LHCN-M2 (cell line): ENCODE measurements at places on chromosomes 6 and 20. TPM values are rescaled to one million over a fixed set of nuclear protein-coding genes. Genes with fewer than 3 reads are reported as not detected.

The CRISP2 gene
- not detected in 2 replicates for total RNA-seq

The CBLN4 gene
- total RNA-seq = not detected in 2 replicates

The HLA-DQB2 gene
- not detected in 2 replicates for total RNA-seq

DNA sequence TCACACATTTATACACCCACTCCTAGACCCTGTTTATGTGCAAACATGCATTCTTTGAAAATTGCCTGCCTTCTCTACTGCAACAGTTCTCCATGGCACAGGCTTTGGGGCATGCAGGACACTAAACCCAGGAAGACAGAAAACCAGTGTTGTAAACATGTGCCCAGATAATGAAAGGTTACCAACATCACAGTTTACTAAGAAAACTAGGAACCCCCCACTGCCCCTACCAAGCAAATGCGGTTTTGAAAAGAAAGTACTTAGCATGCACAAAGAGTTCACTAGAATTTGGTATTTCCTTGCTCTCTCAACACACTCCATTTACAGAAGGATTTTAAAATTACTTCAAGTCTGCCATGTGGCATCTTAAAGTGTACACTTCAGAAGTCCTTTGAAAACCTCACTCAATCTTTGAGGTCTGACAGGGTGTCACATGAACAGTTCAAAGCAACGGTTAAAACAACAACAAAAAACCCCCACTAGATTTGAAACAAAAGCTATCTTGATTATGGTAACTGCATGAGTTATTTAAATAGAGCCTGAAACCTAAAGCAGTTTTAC, 245.0 kb downstream of the GMPR start:
- no peak for DNase-seq

GRCh38 chr20:39036851-39037250, 74.7 kb downstream of the DHX35 start:
- DNase-seq = no peak

DNA sequence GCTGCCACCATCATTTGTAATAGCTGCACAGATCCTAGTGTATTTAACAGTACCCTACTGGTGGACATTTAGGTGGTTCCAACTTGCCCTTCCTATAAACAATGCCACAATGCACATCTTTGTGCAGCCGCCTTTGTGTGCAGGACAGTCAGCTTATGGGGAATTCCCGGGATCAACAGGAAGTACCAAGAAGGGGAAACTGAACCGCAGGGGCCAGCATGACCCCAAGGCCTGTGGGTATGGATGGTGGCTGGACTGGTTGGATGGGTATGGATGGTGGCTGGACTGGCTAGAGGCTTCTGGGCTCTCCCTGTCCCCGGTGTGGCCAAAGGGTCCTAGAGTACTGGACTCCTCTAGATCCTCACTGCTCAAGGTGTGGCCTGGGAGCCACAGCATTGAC, 46.7 kb downstream of the CEBPB start:
- no peak for DNase-seq

DNA sequence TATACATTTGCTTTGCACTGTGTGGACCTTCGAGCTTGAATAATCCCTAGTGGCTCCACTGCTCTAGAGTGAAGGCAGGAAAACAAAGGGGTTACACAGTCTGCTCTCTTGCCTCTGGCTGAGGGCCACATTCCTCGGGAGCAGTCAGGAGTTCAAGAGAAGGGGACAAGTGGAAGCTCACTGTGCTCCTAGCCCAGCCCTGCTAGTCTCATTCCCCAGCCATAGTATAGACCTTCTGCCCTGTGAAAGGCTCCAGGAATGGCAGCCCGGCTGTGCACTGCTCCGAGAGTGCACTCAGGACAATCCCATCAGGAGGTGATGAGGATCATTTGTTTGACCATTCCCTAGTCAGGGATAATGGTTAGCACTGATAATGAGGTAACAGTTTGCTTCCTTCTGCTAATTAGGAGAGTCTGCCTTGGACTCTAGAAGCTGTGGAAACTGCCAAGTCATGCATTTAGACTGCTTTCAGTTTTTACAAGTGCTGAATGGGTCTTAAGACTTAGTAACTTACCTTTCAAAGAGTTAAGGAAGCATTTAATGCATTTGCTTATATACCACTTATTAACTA, 8.5 kb downstream of the IYD start:
- no peak for DNase-seq

DNA sequence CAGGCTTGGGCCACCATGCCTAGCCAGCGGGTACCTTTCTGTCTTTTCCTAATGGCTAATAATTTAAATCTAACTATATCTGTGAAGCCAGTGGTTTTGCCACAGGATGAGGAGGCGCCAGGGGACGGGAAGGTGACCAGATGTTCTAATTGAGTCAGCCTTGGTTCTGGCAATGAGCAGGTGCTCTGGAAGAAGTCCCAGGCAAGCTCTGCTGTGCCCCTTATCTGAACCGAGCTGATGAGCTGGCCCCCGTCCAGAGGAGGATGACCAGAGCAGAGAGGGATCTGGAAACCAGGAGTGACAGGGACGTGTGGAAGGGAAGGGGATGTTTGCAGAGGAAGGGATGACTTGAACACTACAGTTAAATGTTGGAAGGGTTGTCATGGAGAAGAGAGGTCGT, 46.7 kb downstream of the SLC35D3 start:
- DNase-seq = no peak

GRCh38 chr6:4615891-4616290, 160.3 kb upstream of the CDYL start:
- DNase-seq = no peak

- DNase-seq = peak; percentile 28
Measured at GRCh38 chr6:12595161-12595811, 121.3 kb upstream of the PHACTR1 start.
